GM04504 (cell line): ENCODE measurements at places on chromosomes 4 and X.

DNA sequence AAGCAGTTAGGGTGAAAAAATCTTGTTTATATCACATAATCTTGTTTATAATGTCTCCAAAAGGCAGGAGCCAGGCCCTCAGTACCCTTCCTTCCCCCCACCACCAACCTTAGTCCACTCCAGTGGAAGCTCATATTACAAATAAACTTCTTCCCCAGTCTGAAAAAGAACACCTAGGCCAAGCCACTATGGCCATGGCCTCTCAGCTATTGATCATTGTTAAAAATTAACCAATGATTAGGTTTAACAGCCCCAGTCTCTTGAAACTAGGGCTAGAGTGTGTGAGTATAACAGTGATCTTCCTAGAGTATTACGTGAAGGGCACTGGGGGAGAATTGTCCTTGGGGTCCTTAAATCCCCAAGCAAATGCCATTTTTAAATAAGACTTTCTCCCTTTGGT lies 411.9 kb upstream of the EDA2R start:
- DNase-seq = no peak

GRCh38 chrX:147859666-147860065 lies 52.1 kb upstream of the FMR1 start:
- no peak for DNase-seq

DNA sequence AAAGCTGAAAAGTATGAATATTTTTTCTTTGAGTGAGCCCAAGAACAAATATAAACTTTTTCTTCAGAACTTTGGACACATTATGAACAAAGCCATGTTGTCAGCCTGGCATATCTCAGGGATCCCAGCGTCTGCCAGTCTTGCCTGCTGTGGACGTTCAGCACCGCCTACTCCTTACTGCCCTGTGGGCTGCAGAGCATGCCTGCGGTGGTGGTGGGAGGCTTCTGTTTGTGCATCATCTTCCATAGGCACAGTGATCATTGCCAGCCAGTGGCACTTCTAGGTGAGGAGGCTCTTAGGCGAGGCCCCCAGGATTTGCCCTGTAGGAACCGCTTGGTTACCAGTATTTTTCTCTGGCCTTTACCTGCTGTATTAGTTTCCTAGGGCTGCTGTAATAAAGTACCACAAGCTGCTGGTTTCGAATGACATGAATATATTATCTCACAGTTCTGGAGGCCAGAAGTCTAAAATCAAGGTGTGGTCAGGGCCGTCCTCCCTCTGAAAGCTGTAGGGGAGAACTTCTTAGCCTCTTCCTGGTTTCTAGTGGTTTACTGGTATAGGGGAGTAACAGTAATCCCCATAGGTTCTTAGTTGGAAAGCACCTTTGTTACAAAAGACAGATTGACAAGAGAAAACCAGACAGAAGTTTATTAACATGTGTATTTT lies 15.4 kb downstream of the ANXA3 start:
- no peak for DNase-seq

- DNase-seq = no peak
Measured at GRCh38 chr4:142696334-142697122, 149.6 kb downstream of the INPP4B start.

GRCh38 chrX:104668550-104668949 lies 102.6 kb downstream of the IL1RAPL2 start:
- peak; percentile 1 for DNase-seq

DNA sequence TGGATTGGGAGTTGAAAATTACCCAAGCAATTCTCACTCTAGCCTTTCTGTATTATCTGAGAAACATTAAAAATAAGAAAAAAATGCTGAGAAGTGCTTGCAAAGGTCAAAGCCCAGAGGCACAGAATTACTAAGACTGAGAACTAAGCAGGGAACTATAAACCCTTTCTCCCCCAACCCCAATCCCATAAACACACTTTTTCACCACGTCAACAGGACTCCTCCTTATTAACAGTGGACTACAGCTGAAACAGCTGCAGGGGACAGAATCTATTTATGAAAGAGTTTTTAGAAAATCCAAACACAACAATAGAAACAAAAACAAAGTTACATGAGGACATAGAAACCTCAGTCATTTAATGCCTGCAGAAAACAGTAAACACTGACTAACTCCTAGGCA lies 984.1 kb downstream of the TRAM1L1 start:
- no peak for DNase-seq

DNA sequence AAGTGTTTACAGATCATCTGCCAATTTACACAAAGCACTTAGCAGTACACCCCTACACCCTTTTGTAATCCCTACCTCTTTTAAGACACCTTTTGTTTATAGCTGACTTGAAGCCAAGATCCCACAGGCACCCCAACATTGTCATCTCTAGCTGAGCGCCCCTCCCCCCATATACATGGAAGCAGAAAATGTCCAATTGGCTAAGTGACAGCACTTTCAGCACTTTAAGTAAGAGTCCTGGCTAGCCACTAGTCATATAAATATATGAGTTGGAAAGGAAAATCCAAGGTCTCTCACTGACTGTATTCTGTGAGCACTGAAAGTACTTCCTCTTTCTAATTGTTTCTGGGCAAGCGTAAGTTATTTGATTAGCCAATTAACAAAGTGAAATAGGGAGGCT lies 108.2 kb downstream of the NSUN7 start:
- no peak for DNase-seq
